Caco-2 (cell line): ENCODE measurements at places on chromosomes 13 and 19.

GRCh38 chr13:30443957-30444404 is 21.7 kb downstream of the UBE2L5 start:
- no peak for DNase-seq

DNA sequence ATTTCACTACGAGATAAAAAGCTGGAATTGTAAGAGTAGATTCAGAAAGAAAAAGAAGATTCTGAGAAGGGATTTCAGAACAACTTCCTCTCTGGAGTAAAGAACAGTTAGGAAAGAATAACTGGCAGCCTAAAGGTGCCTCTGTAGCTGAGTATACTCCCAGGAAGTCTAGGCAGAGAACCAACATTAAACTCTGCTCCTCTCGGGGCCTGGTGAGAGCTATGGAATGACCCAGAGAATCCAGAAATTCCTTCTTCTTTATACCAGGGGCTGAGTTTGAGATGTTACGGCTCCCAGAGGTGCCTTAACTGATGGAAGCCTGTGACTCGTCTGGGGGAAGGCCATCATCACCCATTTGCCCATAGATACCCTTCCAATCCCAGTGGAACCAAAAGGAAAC is 39.1 kb downstream of the FAM216B start:
- no peak for DNase-seq

- no peak for DNase-seq
These were observed 6.9 kb downstream of the ZNF787 start for GRCh38 chr19:56114051-56114777.

DNA sequence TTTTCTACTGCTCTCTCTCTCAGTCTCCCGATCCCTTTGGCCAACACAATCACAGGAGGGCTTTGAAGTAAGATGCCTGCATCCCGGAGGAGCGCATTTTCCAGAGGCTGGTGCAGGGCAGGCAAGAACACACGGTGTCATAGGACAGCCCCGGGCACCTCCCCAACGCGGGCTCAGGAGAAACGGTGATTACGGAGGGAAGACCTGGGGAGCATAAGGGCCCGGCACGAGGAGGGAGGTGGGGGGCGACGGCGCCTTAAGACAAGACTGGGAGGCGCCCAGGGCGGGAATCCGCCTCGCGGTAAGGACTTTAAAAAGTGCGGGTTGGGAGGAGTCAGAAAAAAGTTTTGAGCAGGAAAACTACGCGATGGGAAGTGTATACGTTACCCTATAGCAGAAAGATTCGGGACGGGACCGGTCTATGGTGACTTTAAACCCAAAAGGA is 18.7 kb upstream of the ZNF888 start:
- peak; percentile 38 for DNase-seq

DNA sequence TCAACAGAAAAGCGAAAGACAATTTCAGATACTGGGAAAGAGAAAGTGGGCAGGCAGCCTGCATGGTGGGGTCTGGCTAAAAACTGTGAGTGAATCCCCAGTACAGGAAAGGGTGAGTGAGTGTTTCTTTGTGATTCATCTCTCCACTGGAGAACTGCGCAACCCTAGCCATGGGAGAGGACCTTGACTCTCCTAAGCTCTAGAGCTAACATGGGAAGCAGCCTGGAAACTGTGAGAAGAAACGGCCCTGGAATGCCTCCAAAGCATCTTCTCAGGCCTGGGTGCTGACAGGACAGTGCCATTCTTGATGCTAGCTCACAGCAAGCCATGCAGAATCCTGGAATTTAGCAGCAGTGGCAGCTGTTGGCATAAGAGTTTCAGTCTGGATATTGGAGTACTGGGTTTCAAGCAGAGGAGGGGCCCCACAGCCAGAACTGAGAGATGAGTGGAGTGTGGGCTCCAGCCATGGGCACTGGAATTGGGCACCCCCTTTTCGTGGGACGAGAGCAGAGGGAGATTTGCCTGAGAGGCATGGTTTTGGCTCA is 18.7 kb upstream of the SLAIN1 start:
- no peak for DNase-seq

DNA sequence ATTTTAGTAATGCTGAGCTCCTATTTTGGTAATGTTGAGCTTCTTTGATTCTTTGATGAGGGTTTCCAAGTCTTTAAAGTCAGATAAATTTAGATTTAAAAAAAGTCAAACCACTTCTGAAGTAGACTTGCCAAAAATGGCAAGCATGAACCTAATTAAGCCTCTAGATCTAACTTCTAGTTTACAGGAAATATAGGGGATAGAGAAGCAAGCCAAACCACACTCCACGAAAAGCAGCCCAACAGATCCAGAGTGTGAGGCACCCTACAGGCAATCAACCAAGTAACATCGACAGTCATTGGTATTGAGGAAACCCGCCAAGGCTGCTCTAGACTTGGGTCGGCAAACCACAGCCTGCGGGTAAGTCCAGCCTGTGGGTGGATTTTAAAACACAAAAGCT is 3.7 kb downstream of the GGACT start:
- DNase-seq: no peak

- no peak for DNase-seq
These were observed 168.3 kb upstream of the TSHZ3 start for GRCh38 chr19:31517224-31518180.

- no peak for DNase-seq
These were observed 168.6 kb upstream of the RFC3 start for GRCh38 chr13:33649212-33649878.

GRCh38 chr13:23770428-23770827 is 118.8 kb downstream of the MIPEP start:
- DNase-seq: no peak

DNA sequence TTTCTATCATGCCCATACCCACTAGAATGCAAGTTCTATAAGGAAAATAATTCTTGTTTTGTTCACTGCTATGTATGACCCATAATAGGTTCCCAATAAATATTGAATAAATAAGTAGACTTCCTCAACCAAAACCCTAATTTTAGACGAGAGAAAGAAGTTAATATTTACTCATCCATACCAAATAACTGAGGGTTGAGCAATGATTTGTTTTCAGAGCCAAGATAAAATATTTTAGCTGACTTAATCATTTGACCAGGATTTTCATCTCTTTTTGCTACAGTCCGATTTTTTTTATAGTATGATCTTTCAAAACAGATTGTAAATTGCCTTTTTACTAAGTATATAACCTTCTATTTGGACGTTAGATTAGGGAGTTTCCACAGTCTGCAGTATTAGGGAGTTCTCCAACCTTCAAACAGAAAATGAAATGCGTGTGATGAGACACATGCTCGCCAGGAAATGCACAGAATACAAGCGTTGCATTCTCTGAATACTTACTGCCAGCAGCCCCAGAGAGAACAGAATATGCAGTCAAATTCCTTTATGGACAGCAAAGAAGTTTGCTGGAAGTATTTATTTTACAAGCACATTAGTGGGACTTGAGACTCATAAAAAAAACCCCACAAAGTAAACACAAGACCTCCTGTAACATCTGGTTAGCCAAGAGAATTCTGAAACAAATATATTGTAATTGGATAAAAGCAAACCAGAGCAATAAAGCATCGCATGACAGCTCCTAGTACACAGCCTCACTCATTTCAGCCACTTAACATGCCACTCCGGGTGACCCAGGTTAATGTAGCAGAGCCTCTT is 230.0 kb downstream of the MYO16 start:
- DNase-seq: no peak

DNA sequence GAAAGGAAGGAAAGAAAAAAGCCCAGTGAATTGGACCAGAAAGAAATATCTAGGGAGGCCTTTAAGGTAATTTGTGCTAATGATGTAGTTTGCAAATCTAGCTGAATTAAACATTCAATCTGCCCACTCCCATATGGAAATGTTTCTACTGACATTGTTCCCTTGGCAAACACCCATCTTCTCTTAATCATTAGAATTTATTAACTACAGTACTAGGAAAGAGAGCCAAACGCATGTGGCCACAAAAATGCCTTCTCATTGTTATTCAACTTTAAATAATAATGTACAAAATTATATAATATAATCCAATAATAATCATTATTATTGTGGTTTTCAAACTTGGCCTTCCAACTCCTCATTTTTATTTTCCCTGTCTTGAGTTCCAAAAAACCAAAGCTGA is 234.7 kb downstream of the NHLRC3 start:
- DNase-seq: no peak

DNA sequence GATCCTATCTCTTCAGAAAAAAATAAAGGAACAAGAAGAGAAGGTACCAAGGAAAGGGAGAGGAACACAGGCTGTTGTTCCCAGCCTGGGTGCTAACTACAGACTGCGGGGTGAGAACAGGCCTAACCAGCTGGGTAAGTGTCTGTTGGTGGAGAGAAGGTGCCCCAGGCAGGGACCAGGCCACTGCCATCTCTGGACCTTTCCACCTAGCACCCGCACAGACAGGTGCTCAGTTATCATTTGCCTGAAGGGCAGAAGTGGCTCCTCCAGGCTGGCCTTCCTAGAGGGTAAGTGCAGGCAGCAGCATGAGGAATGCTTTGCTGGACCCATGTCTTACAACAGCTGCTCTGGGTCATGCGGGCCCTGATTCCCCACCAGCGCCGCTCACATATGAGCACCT is 10.1 kb downstream of the DNMT1 start:
- DNase-seq: peak; percentile 32

GRCh38 chr19:27774827-27775226 is 1438.1 kb downstream of the UQCRFS1 start:
- peak; percentile 63 for DNase-seq

GRCh38 chr19:41753936-41754529 is 1.3 kb upstream of the CEACAM6 start:
- DNase-seq: peak; percentile 71

GRCh38 chr19:21580101-21580500 is 74.7 kb downstream of the ZNF429 start:
- DNase-seq: no peak

DNA sequence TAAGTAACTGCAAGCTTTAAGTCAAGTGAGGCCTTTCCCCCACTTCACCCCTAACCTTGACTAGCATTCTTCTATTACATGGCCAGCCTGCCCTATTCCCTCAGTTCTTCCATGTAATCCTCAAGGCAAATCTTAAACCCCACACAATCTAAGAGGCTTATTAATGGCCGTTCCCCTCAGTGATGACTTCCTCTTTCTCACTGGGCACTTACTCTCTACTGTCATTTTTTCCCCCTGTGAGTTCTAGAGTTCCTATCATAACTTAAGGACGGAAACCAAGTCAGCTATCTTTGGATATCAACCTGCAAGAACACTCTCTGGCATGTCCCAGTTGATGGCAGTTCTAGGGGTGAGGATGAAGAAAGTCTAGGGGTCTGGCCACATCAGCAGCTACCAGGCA is 131.2 kb downstream of the DCLK1 start:
- no peak for DNase-seq

GRCh38 chr19:7953576-7953975 is 10.1 kb upstream of the TIMM44 start:
- DNase-seq: no peak

DNA sequence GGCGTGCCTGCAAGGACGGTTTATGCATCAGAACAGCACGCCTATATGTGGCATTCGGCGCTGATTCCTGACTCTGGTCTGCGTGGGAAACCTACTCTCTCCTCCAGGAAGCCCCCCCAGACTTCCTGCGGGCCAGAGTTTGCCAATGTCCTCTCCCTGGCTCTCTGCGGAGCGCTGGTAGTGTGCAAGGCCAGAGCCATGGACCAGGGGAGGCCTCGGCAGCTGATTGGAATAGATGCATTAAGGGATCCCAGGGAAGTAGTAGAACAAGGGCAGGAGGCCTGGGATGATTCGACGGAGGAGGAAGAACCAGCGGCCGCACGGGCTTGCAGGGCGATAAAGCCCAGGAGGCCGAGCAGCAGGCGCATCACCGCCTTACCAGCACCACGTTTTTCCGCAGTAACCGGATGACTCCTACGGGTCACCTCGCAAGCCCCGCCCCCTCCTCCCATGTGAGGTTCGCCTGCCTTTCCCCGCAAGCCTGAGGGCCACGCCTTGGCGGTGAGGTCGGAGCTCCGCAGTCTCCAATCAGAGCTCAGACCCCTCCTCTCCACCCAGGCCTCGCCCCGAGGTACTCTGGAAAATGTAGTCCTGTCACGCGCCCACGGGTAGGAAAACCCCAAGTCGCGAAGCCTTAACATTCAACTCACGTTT is 5.0 kb downstream of the CLEC11A start:
- peak; percentile 53 for DNase-seq

DNA sequence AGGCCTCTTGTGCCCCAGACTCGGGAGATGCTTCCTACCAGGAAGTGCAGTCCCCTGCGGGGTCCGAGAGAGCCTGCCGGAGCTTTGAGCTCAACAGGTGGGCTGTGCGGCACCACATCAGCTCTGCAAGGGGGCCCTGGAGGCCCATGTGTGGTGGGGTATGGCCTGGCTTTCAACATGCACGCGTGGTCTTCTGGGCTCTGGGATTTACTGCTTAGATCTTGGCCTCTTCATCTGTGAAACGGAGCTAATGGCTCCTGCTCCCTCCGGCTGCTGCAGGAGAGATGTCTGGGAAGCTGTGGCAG is 18.0 kb downstream of the NDUFB7 start:
- DNase-seq: no peak

DNA sequence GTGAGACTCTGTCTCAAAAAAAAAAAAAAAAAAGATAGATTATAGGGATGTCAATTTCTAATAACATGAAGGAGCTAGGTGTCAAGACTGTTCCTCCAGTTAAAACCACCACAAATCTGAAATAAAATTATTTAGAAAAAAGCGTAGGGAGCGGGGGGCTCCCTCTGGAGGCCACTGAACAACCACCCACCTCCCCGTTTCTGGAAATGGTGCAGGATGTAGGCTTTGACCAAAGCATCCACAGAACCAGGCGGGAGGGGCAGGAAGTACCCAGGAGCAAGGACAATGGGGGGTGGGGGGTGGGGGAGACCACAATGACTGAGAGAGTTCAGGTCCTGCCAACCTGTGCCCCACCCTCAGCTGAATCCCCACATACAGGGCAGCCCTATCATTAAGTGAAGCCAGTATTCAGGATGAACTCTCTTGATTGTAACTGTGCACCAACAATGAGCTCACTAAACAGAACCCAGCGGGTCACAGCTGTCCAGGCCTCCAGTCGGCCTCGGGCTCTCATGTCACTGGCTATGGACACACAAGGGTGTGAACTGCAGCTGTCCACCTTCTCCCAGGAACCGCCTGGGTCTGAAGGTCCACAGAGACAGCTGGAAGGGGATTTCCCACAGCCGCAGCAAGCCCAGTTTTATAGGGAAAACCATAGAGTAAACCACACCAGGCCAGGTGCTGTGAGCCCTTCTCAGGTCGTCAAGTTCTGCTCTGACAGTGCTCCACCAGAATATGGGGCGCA is 6.6 kb downstream of the ZSCAN18 start:
- DNase-seq: no peak

DNA sequence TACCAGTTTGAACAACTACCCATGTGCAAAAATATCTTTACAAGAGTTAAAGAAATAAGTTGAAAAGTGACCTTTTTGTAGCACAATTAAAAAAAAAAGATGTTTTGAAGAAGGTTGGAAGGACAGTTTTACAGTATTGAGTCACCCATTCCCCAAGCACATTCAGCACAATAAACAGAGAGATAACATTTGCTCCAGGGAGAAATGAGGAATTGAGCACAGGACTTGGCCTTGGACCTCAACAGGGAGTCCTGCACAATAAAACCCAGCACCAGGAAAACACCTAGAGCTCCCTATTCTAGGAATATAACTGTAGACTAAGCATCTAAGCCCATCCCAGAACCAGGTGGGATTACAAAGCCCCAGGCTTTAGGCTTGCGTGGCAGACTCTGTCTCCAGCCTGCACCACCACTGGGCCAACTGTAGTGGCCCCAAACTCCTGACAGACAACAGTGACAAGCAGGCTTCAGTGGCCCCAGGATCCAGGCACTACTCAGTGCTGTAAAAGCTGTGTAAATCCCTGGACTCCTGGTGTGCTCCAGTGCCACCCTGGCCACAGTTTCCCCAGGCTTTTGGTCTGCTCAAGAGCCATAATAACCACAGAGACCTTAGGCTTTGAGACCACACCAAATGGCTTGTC is 857.2 kb downstream of the SLITRK1 start:
- DNase-seq: no peak
